ENCODE measurements at places on chromosomes 1 and 21.

GRCh38 chr1:233463333-233463732 lies 135.8 kb downstream of the MAP3K21 start:
- DNase-seq: no peak

- no peak for DNase-seq
Observed at GRCh38 chr1:37342736-37343135, 131.6 kb upstream of the ZC3H12A start.

DNA sequence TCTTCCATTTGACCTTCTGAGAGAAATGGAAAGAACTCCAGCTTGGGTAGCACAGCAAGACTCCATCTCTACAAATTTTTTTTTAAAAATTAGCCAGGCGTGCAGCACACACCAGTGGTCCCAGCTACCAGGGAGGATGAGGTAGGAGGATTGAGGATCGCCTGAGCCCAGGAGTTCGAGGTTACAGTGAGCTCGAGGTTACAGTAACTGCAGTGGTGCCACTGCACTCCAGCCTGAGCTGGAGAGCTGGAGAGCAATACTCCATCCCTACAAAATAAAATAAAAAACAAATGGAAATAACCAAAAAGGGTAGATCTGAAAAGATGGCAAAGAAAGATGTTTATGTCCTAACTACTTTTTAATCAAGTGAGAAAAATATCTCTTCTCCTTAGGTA lies 14.5 kb downstream of the POGZ start:
- DNase-seq: no peak

DNA sequence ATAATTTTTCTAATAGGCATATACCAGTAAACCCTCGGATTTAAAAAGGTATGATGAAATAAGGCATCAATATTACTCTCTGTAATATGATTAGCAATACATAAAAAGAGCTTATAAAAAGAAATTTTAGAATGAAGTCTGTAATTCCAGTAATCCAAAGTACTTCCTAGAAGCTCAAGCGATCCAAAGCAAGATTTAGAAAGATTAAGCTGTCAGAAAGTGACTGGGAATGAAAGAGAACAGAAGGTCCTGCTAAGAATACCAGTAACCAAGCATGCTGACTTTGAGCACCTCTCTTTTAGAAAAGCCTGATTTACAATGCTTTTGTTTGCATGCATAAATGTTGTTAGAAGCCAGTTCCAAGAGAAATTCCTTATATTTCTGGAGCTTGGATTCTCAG lies 125.1 kb downstream of the GIPC2 start:
- no peak for DNase-seq

DNA sequence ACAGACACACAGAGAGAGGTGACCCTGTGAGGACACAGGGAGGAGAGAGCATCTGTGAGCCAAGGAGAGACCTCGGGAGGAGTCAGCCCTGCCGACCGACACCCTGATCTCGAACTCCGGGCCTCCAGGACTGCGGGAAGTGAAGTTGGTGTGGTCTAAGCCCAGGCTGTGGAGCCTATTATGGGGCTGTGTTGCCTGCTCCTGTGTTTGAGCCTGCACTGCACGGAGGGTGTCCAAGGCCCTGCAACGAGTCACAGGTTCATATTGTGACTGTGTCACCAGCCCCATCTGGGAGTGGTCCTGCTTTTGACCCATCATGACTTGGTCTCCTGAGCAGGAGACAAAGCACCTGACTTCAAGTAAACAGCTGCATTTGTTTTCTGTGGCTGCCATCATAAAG lies 186.0 kb upstream of the AJAP1 start:
- DNase-seq: no peak

DNA sequence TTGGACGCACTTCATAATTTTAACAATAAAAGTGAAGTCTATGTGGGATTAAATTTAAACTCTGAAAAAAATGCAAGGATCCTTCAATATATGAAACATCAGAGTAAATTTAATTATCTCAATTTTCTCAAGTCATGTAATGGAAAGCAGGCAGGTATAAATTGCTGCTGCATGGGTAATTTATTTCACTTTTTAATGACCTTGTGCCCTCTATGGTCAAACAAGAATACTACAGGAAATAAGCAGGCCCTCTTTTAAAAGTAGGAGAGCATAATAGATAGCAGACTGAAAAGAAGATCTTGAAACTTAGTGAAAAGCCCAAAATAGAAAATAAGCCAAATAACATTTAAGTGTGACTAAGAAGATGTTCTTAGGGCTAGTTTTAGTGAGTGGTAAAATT lies 22.9 kb downstream of the BCAS2 start:
- no peak for DNase-seq

GRCh38 chr1:232688398-232688797 lies 58.5 kb upstream of the SIPA1L2 start:
- no peak for DNase-seq

DNA sequence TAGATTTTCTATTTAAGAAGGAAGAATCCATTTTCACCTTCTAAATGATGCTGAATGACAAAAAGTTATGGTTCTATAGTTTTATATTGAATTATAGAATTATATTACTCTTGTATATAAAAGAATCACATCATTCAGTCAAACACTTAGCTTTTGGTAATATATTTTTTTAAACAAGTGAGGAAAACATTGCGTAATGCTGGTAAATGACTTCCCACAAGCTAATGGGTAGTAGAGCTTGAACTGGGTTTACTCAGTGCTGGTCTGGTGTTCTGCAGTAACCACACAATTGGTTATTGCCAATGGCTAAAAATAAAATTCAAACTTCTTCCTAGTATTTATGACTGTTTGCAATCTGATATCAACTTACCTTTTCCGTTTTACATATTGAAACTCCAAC lies 10.6 kb upstream of the GIPC2 start:
- DNase-seq: no peak

- DNase-seq: no peak
Observed at GRCh38 chr1:99768524-99769245, 2.2 kb upstream of the FRRS1 start.

DNA sequence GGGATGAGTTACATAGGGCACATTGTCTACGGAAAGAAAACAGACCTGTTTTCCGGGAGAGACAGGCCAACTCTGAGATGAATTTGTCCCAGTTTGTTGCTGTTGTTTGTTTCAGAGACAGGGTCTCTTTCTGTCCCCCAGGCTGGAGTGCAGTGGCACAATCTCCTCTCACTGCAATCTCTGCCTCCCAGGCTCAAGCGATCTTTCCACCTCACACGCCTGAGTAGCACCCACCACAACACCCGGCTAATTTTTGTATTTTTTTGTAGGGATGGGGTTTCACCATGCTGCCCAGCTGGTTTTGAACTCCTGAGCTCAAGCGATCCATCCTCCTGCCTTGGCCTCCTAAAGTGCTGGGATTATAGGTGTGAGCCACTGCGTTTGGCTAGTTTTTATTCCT lies 125.5 kb upstream of the ERRFI1 start:
- no peak for DNase-seq

GRCh38 chr21:36065497-36066036 lies 4.3 kb upstream of the CBR1 start:
- DNase-seq: peak; percentile 8

DNA sequence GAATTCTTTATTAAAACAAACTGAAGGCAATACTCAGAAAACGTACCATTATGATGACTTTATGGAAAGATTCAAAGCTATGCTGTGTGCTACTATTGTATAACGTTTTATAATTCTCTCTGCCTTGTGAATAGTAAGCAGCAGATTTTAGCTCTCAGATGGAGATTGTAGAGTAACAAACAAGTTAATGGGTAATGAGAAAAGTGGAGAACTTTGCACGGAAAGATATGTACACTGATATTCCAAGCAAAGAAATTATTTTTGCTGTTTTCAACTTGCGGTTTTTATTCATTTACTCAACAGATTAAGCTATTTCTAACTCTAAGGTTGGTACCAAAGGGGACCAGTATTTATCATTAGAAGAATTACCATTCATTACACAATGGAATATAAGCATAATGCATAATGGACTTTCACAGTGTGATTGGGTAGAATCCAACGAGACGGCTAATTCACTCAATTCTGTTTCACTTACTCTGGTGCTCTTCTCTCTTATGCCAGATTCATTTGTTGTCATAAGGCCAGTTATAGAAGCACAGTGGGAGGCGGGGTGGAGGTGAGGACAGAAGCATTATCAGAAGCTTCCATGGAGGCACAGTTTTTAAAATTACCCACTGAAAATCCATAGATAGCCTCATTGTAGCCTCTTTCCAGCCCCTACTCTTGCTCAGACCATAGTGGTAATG lies 38.6 kb downstream of the ATP1B1 start:
- peak; percentile 23 for DNase-seq

- DNase-seq: no peak
Observed at GRCh38 chr1:9275567-9276034, 17.1 kb upstream of the SPSB1 start.

DNA sequence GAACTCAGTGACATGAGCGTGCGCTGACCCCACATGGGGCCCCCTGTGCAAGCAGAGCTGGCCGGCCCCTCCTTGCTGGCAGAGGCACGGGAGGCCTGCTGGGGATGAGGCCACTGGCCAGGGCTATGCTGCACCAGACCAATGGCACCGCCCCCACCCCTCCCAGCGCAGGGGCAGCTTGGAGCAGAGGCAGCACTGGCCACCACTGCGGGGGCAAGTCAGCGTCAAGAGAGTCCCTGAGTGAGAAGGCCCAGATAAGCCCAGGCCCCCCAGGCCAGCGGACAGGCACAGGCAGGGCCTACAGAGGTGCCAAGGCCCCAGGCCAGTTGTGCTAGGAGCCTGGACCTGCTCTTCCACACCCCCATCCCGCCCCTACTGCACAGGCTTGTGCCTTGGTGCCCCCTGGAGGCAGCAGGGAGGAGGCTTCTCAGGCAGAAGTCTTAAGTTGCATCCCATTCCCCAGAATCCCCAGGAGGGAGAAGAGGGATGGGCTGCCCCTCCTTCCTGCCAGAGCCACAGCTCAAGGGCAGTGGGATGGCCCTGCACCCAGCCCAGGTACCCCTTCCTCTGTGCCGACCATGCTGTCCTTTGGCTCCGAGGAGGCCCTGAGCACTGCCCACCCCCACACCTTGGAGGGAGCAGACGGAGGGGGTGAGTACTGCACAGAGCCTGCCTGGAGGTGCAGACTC lies 35.8 kb downstream of the EPHX1 start:
- peak; percentile 77 for DNase-seq

- no peak for DNase-seq
Observed at GRCh38 chr1:16396591-16396990, 29.5 kb downstream of the SZRD1 start.

DNA sequence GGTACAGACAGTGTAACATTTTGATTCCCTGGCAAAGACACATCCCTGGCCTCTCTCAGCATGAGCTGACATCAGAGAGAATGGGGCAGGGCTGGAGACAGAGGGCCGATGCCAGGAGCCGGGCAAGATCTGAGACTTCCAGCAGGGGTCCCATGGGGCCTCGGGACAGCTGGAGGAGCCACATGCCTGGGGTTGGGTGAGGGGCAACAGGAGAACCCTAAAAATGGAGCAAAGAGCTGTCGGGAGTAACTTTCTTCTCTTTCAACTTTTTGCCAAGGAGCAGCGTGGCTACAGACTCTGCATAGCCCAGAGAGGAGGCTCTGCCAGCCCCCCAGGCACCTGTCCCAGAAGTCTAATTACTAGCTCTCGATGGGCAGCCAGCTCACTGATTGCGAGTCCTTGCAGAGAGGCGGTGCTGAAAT lies 130.8 kb downstream of the LACTBL1 start:
- no peak for DNase-seq

GRCh38 chr1:4137621-4138415 lies 237.7 kb upstream of the C1orf174 start:
- no peak for DNase-seq

- DNase-seq: no peak
Observed at GRCh38 chr1:183582021-183582713, 8.1 kb downstream of the NCF2 start.

DNA sequence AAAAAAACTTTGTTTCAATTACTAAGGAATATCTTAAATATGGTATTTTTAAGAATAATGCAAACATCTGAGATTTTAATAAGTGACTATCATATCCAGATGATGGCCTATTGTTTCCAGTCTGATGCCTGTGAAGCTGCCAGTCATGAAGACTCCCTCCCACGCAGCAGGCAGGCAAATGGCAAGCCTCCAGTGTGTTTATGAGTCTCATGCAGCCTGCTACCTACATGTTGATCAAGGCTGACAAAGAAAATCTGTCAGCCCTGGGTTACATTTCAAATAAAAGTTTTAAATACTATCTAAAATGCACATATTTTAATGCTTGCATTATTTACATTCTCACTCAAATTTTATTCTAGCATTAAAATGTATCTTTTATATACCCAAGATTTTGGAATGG lies 137.6 kb upstream of the RNPC3 start:
- DNase-seq: no peak

DNA sequence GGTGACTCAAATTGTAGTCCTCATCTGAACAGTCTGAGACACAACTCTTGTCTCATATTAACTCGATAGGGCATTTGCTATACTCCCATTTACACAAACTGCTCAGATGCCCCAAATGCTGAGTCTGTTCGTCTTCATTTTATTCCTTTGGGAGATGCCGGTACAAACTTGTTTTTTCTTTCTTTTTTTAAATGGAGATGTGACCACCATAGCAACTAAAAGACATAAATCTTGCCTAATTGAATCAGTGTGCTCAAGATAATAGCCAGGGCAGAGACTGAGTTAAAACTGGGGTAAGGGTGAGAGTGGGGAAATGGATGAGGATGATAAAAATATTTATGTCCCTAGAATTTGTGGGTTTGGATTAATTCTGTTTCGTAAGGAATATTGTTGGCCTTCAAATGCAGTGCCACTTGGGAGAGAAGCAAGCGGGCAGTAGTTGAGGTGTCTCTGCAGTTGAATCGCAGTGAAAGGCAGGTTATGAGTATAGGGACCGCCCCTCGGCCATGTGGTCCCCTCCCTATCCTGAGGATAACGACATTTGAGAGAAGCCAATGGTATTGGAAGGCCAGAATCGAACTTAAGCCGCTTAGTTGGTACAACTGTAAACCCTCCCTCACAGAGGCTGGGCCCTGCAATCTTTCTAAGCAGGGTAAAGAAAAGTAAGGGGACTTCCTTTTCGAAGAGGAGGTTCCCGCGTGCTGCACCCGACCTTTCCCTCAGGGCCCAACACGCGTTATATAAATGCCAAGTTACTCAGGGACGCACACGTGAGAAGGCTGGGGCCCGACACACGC lies 859 bp upstream of the LRRC8B start:
- DNase-seq: peak; percentile 60

GRCh38 chr1:41516168-41517061 lies 31.9 kb upstream of the EDN2 start:
- DNase-seq: peak; percentile 90

GRCh38 chr1:27349784-27350662 lies 8.2 kb downstream of the SYTL1 start:
- peak; percentile 55 for DNase-seq

GRCh38 chr1:230833511-230833910 lies 34.8 kb downstream of the C1orf198 start:
- DNase-seq: no peak

DNA sequence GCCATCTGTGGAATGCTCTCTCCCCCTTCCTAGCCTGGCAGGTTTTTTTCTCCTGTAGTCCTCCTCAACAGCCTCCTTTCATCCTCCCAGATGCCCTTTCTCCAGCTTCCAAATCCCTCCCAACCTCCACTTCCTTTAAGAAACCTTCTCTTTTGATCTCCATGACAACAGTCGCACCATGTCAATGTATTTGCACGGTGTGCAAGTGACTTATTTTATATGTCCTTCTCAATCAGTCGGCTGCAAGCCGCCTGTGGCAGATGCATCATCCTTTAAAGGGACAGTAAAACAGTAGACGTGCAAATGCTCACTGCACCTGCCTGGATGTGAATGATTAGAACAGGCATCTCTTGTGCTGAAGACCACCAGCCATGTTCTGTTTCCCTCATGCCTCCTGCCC lies 285.2 kb downstream of the PCP4 start:
- no peak for DNase-seq

- DNase-seq: no peak
Observed at GRCh38 chr1:8652467-8653046, 164.9 kb downstream of the RERE start.

GRCh38 chr1:181386340-181386739 lies 97.0 kb upstream of the CACNA1E start:
- DNase-seq: no peak
